ENCODE measurements at places on chromosomes 1 and 21. TPM values are rescaled to one million over a fixed set of nuclear protein-coding genes. Genes with fewer than 3 reads are reported as not detected.

- DNase-seq = no peak
Observed at GRCh38 chr1:160626509-160627342, 20.1 kb downstream of the SLAMF1 start.

- no peak for DNase-seq
Observed at GRCh38 chr1:42010381-42010780, 91.7 kb upstream of the HIVEP3 start.

DNA sequence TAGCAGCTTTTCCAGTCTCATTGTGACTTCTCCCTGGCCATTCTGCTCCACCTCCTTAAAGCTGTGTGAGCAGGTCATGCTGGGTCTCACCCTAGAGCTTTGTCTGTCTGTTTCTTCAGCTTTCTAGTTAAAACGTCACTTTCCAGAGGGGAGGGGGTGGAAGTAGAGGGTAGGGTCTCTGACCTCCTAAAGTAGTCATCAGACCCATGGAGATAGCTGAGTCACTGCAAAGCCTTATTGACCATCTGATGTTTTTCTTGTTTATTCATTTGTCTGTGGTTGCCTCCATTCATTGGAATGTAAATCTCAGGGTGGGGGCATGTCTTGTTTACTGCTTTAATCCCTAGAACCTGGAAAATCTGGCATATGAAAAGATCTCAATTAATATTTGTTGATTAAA is 52.7 kb downstream of the ELF3 start:
- DNase-seq = no peak

The BRDT gene
- not detected for total RNA-seq

The IL20 gene
- not detected for total RNA-seq

The PAQR6 gene
- 1.0 TPM for total RNA-seq
